ENCODE measurements at places on chromosomes 1 and 21.

DNA sequence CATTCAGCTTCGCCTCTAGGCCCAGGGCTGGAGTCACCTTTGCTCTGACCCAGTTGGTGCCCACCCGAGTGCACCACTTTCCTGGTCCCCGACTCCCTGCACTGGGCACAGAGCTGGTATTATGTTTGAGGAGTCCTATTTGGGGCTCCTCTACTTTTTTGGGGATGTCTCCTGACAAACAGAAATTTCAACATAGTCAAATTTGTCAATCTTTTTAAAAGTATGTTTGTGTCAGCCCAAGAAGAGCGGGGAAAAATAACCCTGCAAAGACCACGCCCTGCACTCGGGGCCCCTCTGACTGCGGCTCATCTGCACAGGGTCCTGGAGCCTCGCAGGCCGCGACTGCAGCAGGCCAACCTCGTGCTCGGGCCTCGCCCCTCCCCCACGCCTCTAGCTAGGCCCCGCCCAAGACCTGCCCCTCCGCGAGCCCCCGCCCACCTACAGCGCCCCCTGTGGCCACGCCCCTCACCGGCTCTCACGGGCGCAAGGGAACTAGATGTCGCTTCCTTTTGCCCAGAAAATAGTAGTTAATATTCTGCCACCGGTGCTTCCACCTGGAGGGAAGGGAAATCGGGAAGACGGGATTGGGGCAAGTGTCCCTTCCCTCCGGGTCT lies 11.4 kb downstream of the FAM229A start:
- DNase-seq, result no peak

DNA sequence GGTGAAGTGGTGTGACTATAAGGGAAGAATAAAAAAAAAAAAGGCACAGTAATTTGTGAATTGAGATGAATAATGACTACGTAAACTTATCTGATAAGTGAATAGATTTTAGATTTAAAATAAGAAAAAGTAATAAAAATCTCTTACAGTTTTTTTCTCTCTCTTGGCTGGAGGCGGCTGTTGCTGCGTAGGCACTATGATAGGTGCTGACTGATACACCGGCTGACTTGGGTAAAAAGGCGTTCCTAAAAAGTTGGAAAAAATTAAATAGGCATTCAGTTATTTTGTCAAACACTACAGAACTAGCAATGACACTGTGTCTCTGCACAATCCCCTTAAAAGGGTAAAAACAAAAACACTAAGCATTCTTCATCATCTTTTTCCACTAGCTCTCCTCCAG lies 185.7 kb upstream of the HP1BP3 start:
- no peak for DNase-seq

DNA sequence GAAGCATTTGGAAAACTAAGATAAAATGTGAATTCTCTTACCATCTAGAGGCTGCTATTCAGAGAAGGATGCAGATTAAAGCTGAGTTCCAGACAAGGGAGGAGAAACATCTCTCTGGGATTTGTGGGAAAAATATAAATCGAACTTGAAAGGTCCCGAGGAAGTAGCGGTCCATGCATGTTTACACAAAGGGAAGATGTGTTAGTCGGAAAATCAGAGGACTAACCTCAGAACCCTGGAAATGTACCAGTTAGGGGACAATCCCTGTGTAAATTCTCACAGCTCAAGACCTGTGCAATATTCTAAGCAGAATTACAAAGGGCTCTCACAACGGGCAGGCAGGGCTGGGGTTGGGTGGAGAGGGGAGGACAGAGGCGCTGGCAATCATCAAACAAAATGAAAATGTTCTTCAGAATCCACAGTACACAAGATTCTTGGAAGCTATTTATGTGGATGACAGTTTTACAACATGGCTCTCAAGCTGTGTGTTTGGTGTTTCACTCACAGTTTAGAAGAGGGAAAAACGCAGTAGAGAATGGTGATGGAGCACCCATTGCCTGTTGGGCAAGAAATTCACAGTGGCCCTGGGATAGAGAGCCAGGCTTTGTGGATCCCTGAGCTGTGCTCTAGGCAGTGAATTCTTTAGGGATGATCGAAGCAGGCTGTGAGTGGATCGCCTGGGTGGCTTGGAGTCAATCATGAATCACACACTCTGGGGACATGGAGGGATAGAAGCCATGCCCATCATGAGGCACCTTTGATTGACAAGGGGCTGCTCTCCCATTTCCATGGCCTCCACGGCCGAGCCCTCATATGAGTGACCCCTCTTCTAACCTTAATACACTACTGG lies 47.6 kb downstream of the KCNJ6 start:
- peak; percentile 51 for DNase-seq

DNA sequence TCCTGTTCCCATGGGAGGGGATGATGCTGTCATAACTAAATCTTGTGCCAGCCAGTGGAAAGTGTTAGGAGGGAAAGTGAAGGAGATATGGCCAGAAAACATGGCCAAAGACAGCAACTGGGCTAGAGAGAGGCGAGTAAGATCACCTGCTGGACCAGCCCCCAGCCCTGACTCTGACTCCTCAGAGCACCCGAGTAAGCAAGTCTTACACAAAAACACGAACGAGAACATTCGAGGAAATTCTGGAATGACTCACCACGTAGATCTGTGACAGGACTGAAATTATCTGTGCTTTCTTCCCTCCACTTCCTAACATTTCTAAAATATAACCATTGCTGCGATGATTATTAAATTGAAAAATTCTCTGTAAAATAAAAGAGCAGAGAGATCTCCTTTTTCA lies 9.2 kb downstream of the ZNF496 start:
- DNase-seq, result no peak

- no peak for DNase-seq
Measured at GRCh38 chr1:39187275-39188046, 17.0 kb upstream of the MACF1 start.

DNA sequence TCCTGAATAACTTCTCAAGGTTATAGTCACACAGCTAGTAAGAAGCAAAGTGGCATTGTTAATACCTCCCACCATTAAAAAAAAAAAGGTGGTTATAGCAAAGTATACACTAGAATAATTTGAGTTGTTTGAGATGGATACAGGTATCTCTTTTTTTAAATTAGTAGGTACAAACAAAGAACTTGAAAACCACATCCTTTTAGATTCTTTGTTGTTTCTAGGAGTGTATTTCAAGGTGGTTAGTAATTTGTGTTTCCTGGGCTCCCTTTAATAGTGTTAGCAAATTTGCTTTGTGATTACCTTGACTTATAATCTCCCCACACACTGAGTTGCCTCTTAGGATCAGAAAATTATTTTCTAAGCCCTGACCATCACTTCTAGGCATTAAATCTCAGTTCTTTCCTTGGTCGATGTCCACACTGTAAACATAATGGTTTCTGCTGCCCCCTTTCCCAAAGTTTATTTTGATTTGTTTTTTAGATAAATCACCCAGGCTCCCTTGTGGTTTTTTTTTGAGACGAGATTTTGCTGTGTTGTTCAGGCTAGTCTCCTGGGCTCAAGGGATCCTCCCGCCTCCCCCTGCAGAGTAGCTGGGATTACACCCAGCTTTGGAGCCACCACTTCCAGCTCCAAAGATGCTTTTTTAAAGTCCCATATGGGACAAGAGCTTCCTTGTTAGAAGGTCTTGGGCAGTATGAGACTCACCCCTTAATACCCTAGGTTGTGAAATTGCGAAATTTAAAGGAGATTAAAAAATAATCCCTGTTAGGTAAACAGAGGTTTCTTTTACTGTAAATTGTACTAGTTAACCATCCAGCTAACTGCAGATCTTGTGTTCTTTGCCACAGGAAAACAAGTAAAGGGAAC lies 6.2 kb downstream of the AKIRIN1 start:
- no peak for DNase-seq

GRCh38 chr1:35762141-35762540 lies 7.6 kb downstream of the CLSPN start:
- DNase-seq, result no peak

GRCh38 chr1:39898648-39899603 lies 2.8 kb downstream of the MYCL start:
- no peak for DNase-seq

DNA sequence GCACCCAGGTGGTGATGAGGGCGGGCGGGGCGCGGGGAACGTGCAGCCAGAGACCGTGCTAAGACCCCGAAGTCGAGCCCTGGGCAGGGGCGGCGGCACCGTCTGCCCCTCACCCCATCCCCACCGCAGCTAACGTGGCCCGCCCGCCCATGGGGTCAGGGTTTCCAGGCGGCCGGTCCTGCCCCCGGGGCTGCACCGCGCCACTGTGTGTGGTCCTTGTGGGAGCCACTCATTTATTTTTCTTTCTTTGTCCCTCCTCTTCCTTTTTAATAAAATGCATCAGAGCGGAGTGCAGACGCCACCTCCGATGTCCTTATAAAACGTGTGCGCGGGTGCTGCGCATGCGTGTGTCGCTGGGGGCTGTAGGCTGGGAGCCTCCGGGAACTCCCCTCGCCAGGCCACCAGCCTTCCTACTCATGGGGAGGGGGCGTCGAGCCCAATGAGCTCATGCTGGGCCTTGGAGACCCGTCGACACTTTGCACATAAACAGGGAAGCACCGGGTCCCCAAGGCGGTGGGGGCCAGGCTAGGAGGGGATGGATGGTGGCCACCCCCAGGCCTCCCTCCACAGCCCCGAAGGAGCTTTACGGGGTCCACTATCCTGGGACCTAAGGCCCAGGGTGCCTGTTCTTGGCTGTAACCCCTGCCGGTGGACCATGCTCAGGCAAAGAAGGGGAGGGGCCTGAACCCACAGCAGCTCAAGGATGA lies 59.9 kb downstream of the WNT9A start:
- no peak for DNase-seq

DNA sequence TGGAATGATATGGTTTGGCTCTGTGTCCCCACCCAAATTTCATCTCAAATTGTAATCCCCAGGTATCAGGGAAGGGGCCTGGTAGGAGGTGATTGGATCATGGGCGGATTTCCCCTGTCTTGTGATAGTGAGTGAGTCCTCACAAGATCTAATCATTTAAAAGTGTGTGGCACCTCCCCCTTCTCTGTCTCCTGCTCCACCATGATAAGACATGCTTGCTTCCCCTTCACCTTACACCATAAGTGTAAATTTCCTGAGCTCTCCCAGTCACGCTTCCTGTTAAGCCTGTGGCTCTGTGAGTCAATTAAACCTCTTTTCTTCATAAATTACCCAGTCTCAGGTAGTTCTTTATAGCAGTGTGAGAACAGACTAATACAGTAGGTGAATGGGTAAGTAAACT lies 109.3 kb downstream of the DMRTB1 start:
- no peak for DNase-seq

GRCh38 chr1:118300808-118301207 lies 115.8 kb upstream of the SPAG17 start:
- DNase-seq, result no peak

- DNase-seq, result no peak
Measured at GRCh38 chr1:207804721-207805468, 53.0 kb downstream of the CD46 start.

- no peak for DNase-seq
Measured at GRCh38 chr1:190809312-190809711, 331.6 kb upstream of the BRINP3 start.

DNA sequence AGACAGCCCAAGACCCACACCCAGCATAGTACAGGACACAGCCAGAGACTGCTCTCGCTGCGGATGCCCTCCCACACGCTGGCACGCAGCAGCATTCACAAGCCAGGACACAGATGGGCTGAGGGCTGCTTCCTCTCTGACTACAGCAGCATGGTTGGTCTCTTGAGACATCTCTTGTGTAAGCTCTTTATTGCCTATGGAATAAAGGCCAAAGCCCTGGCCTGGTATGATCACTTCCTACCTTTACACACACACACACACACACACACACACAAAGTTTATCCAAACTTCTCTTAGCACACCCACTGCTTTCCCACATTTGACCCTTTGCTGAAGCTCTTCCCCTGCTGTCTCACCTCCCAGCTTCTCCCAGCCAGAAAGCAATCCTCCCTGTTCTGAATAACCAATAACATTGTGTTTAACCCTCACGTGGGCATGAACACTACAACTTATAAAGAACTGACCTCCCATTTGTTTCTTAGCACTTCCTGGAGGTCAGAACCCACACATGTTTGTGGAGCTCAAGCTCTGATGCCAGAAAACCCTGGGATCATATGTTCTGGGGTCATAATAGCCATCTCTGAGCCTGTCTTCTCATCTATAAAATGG lies 1.2 kb upstream of the LUZP1 start:
- peak; percentile 92 for DNase-seq

DNA sequence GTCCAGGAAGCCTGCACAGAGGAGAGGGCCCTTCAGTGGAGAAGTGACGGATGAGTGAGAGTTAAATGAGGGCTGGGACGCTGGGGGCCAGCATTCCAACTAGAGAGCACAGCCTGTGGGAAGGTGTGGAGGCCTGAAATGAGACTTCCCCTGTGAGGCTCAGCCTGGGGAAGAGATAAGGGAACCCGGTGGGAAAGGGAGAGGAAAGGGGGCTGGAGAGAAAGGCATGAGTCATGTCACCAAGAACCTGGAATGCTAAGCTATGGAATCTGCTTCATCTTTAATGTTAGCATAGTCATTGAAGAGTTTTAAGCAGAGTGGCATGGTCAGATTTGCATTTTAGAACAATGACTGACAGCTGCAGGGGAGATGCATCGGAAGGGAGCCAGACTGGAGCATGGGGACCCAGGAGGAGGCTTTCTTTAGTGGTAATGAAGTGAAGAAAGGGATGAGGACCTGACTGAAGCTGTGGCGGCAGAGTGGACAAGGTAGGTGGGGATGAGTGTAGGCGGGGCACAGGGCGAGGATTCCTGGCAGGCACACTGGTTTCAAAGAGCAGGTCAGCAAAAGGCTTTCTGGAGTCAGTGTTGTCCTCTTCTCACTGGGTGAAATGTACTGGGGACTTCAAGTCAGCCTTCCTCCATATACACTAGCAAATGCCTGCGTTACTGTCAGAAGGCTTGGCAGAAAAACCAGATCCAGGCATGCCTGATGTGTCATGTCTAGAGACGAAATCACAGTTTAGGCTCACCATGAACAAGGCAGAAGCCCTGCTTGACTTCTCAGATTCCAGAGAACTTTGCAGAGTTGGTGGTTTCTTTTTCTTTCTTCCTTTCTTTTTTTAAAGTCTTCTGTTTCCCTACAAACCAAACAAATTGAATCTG lies 8.0 kb downstream of the RGL1 start:
- DNase-seq, result no peak

- no peak for DNase-seq
Measured at GRCh38 chr21:44537930-44538911, 1.8 kb downstream of the KRTAP10-1 start.

GRCh38 chr1:161973924-161974845 lies 49.5 kb downstream of the OLFML2B start:
- peak; percentile 44 for DNase-seq

DNA sequence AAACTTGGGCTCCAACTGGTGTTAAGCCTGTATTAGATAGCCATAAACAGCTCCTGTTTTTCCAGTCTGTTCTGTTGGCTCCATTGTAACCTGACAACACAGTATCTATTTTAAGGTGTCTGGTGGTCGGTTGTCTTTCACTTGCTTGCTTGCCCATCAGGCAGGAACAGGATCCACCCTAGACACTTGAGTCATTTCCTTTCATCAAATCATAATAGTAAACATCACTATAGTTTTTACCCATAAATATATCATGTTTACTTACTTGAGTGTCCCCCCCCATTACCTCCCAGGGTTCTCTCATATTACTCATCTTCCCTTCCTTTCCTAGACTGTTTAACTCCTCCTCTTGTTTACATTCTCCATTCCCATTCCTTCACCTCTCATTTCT lies 2.9 kb downstream of the DDI2 start:
- DNase-seq, result no peak

GRCh38 chr1:93079685-93080141 lies 630 bp downstream of the MTF2 start:
- DNase-seq, result no peak

Measured in GM04503 (cell line).